ENCODE measurements at places on chromosomes 3 and 15.

- no peak for DNase-seq
Measured at GRCh38 chr3:35263477-35263876, 375.8 kb upstream of the ARPP21 start.

GRCh38 chr15:41967506-41968206, 4.7 kb downstream of the EHD4 start:
- DNase-seq: no peak

GRCh38 chr15:100438570-100438969, 90.2 kb downstream of the CERS3 start:
- DNase-seq: no peak

DNA sequence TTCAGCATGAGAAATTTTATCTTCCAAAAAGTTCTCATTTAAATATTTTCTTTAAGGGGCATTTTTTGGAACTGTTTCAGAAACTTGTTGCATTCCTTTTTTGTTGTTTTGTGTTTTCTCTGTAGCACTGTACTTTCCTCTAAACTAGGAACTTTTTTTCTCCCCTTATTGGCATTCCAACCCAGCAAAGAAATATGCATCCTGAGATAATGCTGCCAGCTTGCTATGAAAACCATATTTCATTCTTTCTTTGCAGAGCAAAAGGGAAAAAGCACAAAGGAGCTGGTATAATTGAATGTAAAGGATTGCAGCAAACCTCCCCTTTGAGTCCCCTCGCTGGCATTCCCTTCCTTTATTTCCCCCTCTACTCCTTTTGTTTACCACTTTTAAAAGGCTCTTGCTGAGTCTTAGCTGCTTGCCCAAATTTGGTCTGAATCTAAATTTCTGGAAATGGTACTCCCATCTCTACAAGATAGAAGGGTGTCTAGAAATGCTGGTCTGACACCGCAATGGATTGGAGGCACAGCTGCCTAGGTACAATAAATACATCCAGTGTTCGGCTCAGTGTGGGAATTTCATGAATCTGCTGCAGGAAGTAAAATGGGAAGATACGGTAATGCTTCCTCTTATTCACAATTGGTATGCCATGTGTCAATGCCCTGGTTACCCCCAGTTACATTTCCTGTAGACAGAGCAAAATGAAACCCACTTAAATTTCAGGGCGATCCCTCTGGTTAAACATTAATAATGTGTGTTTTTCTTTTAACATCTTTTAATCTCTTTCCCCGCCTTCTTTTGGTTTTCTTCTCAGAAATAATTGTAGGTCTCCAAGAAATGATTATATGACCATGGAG, 156.6 kb downstream of the MEIS2 start:
- DNase-seq: no peak

DNA sequence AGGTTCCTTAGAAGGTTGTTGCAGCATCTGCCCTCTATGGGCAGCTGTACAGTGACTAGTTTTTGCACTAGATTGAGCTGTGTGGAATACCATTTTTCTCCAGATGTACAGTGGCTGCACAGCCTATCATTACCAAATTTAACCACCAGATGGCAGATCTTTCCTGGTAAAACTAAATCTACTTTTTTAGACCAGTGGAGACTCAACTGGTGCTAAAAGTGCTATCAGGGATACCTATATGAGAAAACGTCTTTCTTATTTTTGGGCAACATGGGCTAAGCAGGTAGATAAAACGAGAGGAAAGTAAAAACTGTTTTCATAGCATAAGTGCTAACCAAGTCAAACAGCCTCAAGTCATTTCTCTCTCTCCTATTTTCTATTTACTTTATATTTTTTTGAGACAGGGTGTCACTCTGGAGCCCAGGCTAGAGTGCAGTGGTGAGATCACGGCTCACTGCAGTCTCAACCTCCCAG, 21.2 kb downstream of the IGSF10 start:
- no peak for DNase-seq

DNA sequence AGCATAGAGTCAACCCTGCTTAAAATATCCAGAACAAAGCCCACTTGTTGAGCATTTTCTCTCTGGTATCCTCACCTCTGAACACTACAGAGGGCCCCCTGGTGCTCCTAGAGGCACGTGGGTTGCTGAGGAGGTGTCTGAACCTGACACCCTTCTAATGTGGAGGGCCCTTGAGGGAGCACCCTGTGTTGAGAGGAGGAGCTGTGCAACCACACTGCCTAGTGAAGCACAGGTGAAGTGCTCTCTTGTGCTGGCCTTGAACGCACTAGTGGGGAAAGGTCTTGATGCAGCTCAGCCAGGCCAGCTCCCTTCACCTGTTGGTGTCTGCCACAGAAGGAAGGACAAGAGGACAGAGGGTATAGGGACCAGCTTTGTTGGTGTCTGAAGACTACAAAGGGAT, 51.9 kb downstream of the CCK start:
- peak; percentile 45 for DNase-seq

DNA sequence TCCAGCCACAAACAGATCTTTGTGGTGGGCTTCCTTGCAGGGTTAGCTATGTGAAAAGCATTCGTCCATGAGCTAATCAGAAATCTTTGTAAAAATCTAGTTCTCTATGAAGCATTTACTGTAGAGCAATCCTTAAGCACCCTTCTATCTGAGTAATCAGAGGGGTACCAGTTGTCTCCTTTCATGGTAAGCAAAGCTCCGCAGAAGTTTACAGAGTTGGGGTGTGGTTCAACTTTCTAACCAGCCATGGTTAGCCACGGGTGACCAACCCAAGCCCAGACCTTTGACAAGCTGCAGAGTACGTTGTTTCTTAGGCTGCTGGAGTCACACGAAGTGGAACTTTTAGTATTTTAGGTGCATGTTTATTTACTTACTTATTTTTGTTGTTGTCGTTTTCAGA, 77.4 kb downstream of the FLNB start:
- DNase-seq: no peak
